ENCODE measurements at places on chromosomes 4 and X.
A peak's percentile ranks its signal among the peaks of the same experiment; 100 is the strongest.

DNA sequence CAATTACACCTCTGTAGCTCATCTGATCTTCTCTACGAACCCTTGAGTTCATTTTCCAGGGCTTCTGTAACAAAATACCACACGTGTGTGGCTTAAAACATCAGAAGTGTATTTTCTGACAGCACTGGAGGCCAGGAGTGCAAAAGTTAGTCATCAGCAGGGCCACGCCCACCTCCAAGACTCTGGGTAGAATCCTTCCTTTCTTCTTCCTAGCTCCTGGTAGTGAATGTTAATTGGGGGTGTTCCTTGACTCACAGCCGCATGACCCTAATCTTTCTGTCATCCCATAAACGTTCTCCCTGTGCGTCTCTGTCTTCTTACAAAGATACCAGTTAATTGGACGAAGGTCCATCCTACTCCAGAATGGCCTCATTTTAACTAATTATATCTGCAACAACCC is 115.0 kb downstream of the TRIML1 start:
- no peak for DNase-seq

GRCh38 chrX:18931972-18932371 is 51.9 kb downstream of the PHKA2 start:
- no peak for DNase-seq

GRCh38 chr4:4254666-4255065 is 6.6 kb upstream of the TMEM128 start:
- DNase-seq = no peak

DNA sequence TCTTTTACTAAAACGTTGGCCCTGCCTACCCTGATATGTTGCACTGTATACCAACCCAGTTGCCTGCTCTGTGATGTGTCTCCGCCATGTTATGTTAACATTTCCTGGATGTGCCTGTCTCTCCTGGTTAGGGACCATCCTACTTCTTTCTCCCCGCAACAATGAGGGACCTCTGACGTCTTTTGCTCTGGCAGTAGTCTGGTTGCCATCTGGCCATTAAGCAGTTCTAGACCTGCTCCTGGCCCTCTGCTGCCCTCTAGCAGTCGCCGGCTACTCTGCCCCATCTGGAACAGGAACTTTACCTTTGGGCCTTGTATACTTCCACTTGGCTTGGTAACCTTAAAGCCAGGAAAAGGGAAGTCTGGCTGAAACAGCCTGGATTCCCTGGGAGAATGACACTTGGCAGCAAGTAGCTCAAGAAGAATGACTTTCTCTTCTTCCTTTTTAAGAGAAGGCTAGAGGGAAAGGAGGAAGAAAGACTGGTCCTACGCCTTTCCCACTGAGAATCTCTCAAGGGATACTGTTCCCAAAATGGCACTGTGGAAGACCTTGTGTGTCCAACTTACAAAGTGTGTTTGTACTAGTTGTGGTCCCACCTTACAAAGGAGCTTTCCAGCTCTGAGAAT is 63.5 kb downstream of the GPC3 start:
- DNase-seq = peak; percentile 55

- DNase-seq = no peak
Measured at GRCh38 chrX:17377795-17378194, 2.8 kb downstream of the NHS start.

- no peak for DNase-seq
Measured at GRCh38 chr4:47690611-47691010, 147.3 kb downstream of the CORIN start.

- no peak for DNase-seq
Measured at GRCh38 chr4:157803845-157804521, 368.8 kb downstream of the GASK1B start.
